ENCODE measurements at places on chromosomes 13 and 19. TPM values are rescaled to one million over a fixed set of nuclear protein-coding genes. Genes with fewer than 3 reads are reported as not detected.

DNA sequence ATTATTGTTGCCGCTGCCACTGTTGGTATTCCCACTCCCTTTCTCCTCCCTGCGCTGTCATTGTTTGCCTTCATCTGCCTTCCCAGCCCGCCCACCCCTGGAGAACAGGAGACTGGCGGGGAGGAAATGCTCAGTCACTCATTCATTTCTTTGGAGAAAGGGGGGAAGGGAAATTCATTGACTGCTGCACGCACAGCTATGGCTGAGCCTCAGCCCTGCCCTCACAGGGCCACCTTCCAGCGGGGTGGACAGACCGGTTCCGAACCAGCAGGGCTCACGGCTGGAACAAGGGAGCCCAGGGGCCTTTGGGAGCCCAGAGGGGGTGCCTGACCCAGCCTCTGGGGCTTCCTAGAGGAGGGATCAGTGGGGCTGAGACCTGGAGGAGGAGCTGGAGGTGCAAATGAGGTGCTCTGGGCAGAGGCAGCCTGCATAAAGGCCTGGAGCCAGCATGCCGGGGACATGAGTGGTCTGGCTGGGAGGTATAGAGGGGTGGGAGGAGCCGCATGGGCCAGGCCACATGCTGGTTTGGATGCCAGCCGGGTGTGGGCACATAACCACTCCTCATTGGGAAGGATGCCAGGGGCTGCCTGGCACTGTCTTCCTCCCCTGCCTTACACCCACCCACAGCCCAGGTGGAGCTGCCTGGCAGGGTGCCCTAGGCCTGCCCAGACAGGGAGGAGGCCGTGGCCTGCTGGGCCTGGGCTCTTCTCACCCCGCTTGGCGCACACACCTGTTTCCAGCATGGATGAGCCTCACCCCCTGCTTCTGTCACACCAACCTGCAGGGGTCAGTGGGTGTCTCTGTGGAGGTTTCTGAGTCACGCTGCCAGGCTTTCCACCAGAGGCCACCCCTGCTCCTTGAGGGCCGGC lies 26.8 kb downstream of the PPP5C start:
- peak; percentile 67 for DNase-seq

Gene SIGLEC7
- total RNA-seq = not detected

Gene LYL1
- total RNA-seq = not detected

GRCh38 chr19:54541712-54542111 lies 31.9 kb upstream of the LILRA2 start:
- no peak for DNase-seq

DNA sequence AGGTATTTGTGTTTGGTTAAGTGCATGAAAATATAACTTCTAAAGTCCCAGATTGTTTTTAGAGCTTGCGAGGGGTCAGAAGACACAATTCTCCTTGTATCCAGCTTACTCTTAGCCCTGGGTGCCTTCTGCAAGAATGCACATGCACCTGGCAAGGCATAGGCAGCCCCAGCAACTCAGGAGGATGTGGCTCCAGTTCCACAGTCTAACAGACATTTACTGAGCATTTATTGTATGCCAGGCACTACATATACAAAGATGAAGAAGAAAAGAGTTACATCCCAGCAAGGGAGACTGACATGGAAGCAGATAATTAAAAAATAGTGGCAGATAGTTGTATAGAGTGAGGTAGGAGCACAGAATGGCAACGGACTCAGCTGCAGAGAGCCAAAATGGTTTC lies 101.1 kb upstream of the FRY start:
- peak; percentile 26 for DNase-seq

GRCh38 chr13:29901710-29902631 lies 51.6 kb upstream of the UBL3 start:
- DNase-seq = no peak

GRCh38 chr19:19493841-19494546 lies 21.4 kb downstream of the TSSK6 start:
- peak; percentile 44 for DNase-seq

DNA sequence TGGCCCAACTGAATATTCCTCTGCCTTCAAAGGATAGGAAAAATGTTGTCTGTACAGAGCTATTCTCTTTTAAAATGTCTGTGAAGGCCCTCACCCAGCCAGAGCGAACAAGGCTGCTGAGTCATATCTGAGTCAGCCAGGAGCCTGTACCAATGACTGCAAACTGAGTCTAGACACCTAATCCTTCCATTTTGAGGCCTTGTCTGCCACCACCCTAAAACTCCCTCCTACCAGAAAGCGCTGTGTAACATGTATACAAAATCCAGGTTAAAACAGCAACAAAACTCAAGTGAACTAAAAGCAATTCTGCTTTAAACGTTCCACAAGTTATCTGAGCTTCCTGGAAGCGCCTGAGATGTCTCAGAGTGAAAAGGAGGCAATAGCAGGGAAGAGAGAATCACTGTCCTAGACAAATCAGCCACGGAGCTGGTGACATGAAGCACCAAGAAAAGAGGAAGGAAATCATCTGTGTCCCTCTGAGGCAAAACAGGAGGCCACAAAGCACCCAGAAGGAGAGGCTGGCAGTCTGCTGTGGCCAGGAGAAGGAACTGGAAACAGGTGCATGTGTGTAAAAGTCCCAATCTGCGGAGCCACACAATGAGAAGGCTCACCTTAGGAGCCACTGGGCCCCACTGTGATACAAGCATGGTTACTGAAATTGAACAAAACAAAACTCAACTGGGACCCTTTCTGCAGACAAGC lies 10.2 kb downstream of the DHRS12 start:
- DNase-seq = no peak

DNA sequence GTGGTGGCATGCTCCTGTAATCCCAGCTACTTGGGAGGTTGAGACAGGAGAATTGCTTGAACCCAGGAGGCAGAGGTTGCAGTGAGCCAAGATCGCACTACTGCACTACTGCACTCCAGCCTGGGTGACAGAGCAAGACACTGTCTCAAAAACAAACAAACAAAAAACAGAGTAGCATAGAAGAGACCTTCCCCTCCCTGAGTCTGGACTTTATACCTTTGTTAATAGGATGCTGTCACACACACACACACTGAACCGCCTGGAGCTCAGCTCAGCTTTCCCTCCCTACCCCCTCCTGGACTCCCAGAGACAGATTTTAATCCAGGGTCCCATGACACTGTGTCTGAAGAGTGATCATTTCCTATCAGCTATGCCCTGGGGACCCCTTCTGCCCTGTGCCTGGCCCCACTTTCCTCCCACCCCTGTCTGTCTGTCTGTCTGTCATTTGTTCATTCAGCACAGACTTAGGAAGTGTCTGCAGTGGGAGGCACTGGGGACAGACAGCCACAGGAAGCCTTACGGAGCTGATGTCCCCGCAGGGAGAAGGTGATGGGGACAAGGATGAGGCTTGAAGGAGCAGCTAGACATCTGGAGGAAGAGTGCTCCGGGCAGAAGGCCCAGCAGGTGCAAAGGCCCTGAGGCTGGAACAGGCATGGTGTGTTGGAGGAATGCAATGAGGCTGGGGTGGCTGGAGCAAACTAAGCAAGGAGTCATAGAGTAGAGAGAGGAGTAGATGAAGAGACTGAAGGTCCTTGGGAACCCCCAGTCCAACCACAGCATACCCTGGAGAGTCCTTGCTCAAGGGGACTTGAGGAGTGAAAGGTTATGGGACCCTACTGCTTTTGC lies 4.9 kb downstream of the CERS4 start:
- DNase-seq = no peak

Gene YJEFN3
- 0.37 TPM for total RNA-seq

Gene NUDT15
- 48.1 TPM for total RNA-seq

Gene CD33
- 1.4 TPM for total RNA-seq

GRCh38 chr13:27516103-27516502 lies 65.7 kb upstream of the MTIF3 start:
- no peak for DNase-seq

Gene OR7A5
- not detected for total RNA-seq

GRCh38 chr13:34594507-34594906 lies 347.6 kb upstream of the NBEA start:
- no peak for DNase-seq

DNA sequence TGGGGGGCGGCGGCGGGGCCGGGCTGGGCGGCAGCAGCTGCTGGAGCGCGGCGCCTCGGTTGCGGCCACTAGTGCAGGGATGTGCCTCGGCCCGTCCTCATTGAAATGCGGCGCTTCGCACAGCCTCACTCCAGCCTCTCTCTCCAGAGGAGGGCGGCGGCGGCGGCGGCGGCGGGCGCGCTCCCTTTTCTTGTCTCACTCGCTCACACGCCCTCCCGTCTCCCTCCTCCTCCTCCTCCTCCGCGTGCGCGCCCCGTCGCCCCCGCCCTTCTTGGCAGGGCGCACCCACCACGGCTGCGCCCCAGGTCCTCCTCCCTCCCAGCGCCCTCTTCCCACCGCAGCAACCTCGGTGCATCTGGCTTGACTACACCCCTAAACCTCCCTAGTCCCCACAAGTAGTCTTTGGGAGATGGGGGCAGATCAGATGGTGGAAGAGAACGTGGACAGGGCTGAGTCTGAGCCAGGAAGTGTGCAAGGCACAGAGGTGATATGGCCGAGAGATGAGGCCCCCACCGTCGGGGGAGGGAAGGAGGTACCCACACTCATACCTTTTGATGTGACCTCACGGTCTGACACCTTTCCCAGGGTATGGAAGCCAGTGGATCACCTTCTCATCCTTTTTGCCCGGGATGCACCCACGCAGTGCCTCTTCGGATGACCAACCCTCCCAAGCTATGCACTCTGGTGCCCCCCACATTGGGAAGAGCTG lies at the start of gene DCLK1:
TSS of gene DCLK1 (minus strand) at position 161 of the 709 bp plus-strand sequence.
- no peak for DNase-seq

Gene RFPL4A
- total RNA-seq = 0.49 TPM

Gene MYO16
- total RNA-seq = not detected

- peak; percentile 92 for DNase-seq
Measured at GRCh38 chr19:42279902-42280814, 11.1 kb downstream of the CIC start.

GRCh38 chr19:9431475-9431874 lies 3.9 kb downstream of the ZNF266 start:
- no peak for DNase-seq

DNA sequence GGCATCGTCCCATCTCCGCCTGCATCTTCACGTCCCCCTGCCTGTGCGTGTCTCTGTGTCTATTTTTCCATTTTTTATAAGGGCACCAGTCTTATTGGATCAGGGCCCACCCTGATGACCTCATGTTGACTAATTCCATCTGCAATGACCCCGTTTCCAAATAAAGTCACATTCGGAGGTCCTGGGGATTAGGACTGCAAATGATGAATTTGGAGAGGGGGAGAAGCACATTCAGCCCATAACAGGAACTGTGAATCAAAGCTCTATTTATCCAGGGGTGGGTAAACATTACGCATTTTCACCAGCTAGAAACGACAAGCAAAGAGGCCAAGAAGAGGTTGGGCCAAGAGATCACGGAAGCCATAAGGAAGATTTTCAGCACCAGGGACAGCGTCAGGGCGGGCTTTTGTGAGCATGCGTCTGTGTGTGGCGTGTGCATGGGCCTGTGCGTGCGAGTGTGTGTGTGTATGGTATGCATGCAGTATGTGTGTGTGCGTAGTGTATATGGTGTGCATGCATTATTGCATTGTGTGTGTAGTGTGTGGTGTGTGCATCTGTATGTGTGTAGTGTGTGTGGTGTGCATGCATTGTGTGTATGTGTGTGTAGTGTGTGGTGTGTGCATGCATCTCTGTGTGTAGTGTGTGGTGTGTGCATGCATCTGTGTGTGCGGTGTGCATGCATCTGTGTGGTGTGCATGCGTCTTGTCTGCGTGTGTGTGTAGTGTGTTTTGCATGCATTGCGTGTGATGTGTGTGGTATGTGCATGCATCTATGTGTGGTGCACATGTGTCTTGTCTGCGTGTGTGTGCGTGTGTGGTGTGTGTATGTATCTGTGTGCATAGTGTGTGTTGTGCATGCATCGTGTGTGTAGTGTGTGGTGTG lies 19.6 kb downstream of the CELF5 start:
- peak; percentile 84 for DNase-seq

DNA sequence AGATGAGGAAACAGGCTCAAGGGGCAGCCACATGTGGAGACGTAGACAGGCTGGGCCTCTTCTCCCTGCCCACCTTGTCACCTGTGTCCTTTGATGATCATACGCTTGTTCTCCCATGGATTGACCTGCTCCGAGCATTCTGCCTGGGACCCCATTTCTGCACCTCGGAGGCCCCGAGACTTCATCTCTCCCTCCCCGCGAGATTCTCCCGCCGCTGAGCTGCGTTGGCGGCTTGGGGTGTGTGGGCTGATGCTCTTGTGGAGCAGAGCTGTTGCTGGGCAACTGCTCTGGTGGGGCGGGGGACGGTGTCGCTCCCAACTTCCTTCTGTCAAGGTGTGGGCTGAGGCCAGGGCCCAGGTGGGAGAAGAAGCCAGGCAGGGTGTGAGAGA lies 22.1 kb downstream of the MAST3 start:
- DNase-seq = no peak

All from G401 (cell line).